Fibroblast of pulmonary artery (primary cell): ENCODE measurements at places on chromosomes 6 and 20.
A peak's percentile ranks its signal among the peaks of the same experiment; 100 is the strongest.

DNA sequence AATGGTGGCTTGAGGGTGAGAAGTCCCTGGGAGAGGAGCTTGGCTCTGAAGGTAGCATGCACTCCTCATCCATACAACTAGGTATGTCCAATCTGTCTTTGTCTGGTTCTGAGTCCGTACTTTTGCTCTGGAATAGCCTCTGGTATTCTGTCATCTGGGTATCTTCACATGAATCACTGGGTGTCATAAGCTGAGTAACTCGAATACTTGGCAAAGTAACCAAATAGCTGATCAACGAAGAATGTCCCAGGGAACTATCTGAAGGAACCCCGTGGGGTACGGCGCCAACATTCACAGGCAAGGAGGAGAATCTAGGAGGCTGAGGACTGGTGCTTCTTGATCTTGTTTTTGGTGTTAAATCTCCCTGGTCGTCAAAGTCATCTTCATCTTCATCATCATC lies 184.8 kb downstream of the HIVEP2 start:
- peak; percentile 44 for DNase-seq

- DNase-seq = no peak
These were observed 10.5 kb downstream of the SAYSD1 start for GRCh38 chr6:39104528-39104927.

DNA sequence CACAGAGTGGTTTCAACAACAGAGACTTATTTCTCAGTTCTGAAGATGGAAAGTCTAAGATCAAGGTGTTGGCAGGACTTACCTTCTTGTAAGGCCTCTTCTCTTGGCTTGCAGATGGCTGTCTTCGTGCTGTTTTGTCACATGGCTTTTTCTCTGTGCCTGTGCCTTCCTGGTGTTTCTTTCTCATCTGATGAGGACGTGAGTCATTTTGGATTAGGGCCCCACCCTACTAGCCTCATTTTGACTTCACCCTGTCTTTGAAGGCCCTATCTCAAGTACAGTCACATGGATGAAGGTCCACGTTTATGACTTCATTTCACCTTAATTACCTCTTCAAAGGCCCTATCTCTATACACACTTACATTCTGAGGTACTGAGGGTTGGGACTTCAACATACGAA lies 41.4 kb upstream of the LAMA2 start:
- no peak for DNase-seq

DNA sequence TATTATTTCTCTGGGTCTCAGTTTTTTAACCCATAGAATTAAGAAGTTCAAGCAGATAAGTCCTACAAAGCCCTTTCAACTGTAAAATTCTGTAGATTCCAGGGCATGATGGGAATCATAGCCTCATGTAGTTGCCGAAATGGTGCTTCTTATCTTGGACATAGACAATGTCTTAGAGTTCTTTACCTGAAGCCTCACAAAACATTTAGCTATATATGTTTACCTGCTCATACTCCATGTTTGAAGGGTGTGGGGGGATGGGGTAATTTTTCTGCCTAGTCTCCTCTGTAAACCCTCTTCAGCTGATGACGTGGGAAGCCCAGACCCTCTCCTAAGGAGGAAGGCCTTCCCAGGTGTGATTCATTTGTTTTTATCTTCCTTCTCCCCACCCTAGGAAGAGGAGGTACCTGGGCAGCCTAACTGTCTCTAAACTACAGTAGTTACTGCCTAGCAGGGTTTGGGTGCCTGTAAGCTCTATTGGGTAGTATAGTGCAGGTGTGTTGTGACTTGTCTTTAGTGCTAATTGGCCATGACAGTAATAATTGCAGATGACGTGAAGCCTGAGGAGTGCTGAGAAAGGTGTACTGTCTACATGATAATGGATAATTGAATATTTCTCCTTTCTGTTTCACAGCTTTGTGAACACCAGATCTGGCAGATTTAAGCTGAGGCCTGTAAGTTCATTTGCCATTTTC lies 230.8 kb downstream of the TFAP2B start:
- DNase-seq = no peak

- DNase-seq = peak; percentile 53
These were observed 57.1 kb downstream of the PSMG4 start for GRCh38 chr6:3315841-3316240.

DNA sequence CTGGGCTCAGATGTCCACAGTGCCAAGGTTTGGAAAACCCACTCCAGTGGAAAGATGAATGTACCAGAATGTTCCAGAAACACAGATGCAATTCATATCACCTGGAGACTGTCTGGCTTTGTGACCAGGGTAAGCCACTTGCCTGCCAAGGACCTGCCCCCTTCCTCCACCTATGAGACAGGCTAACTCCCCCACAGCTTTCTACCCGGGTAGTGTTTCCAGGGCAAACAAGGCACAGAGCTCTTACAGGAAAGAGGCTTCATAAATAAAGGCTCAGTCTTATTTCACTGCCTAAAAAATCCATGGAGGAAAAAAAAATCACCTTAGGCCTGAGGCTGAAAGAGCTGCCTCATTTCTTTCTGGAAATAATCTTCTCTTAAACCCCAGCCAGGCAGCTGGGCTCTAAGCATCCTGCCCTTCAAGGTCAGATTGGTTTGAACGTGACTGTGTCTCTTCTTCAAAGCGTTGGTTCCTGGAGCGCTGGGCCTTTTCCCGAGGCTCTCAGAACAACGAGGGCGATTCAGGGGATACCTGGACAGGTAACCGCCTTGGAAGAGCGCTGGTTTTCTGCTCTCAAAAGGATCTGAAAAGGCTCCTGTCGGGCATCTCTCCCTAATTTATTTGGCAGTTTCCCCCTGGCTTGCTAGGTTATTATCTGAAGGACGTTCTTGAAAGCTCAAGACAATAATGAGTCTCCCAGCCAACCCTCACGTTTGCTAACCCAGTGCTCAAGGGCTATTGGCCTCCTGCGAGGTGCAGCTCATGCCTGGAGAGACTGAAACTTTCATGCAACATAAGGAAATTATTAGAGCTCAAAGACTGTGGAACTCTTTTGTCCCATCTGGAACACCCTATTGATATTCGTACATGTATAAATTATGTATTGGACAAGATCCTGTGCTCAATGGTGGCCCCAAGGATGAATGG lies 199.2 kb upstream of the PMEPA1 start:
- DNase-seq = no peak

- no peak for DNase-seq
These were observed 1.5 kb downstream of the SOX18 start for GRCh38 chr20:64047968-64048401.

GRCh38 chr6:56709650-56710049 lies 67.0 kb upstream of the DST start:
- DNase-seq = no peak

DNA sequence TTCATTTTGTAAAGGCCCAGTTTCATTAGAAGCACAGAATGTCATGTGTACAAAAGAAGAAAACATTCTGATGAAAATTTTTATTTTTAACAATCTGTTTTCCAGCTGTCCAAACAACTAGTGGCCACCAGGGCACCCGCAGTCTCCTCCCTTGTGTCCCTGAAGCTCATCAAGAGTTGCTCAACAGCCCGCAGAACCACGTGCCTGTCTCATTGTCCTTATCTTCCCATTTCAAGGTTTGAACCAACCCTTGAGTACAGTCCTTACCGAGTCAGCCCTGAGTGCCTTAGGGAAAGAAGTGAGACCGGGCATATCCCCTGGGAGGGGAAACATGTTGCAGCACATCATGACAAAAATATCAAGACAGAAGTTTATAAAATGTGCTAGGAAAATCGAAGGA lies 15.9 kb upstream of the ZNF133 start:
- DNase-seq = peak; percentile 31

- peak; percentile 54 for DNase-seq
These were observed 1.1 kb downstream of the NFATC2 start for GRCh38 chr20:51541189-51542032.

GRCh38 chr6:152981219-152981618 lies 1.6 kb downstream of the FBXO5 start:
- no peak for DNase-seq
